Astrocyte of the spinal cord (primary cell): ENCODE measurements at places on chromosomes 4 and X.

GRCh38 chr4:2558301-2558700 lies 21.9 kb downstream of the FAM193A start:
- DNase-seq: no peak

GRCh38 chrX:17809984-17810383 lies 51.1 kb downstream of the RAI2 start:
- DNase-seq: no peak

DNA sequence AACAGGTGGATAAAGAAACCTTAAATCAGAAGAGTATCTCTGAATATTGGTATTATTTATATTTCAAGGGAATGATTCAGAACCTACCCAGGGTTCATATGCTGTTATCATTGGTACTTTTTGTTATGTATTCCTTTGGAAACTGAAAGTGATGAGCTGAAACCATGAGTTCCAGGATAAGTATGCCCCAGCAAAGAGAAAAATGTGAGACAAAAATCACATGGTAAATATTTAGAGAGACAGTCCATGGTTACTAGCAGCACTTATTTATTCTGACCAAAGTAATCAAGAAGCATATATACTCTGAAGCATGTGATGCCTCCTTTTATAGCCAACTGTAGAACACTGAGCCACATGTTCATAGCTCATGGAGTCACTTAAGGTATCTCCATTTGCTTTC lies 277.7 kb downstream of the ARAP2 start:
- no peak for DNase-seq

GRCh38 chrX:15344106-15344505 lies 8.8 kb upstream of the PIGA start:
- no peak for DNase-seq

GRCh38 chrX:31287861-31288260 lies 216.0 kb upstream of the FTHL17 start:
- no peak for DNase-seq

DNA sequence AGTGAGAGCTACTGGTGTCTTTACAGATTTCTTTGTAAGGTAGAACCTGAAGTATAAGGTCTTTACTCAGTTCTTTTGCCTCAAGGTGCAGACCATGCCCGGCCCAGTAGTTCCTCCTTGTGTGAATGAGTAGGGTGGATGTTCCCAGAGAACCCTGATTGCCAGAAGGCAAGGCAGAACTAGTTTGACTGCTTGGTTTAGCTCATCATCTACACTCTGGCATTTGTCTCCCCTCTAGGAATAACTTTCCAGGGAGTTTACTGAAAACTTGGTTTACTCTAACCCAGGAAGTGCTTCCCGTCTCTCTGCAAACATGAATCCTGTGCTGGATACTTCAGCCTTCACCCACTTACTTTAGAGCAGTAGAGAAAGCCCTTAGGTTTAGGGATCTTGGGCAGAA lies 29.1 kb downstream of the MCUB start:
- no peak for DNase-seq

DNA sequence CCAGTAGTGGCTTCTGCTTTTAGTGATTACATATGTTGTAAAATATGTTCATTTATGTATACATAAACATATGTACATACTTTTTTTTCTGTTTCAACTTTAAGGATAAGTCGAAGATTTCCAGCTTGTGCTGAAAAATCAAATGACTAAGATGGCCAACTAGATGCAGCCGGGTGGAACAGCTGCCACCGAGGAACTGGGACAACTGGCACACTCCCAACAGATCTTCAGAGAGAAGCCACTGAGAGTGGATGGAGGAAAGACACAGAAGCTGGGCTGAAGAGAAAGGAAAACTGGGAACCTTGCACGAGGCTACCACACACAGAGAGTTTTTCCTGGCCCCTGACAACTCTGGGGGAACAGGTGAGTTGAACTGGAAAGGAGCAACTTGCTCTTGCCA lies 207.5 kb downstream of the FAM47B start:
- no peak for DNase-seq

GRCh38 chr4:7295911-7296660 lies 103.7 kb downstream of the SORCS2 start:
- DNase-seq: peak; percentile 7

GRCh38 chr4:1763070-1763549 lies 30.0 kb upstream of the FGFR3 start:
- no peak for DNase-seq

DNA sequence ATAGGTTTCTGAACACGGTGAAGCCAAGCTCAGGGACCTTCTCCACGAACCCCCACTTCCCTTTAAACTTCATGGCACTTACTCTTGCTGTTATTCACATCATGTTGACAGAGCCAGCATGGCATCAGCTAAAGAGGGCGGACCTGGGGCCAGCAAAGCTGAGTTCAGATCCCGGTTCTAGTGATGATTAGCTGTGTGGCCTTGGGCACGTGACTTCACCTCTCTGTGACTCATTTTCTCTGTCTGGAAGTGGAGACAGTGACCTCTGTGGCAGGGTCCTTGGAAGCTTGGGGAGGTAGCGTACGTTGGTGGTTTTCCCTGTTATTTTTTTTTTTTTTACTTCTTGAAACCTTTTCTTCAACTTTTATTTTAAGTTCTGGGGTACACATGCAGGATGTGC lies 13.4 kb downstream of the EVC start:
- DNase-seq: no peak

- no peak for DNase-seq
Measured at GRCh38 chr4:85102606-85103005, 136.1 kb upstream of the WDFY3 start.

DNA sequence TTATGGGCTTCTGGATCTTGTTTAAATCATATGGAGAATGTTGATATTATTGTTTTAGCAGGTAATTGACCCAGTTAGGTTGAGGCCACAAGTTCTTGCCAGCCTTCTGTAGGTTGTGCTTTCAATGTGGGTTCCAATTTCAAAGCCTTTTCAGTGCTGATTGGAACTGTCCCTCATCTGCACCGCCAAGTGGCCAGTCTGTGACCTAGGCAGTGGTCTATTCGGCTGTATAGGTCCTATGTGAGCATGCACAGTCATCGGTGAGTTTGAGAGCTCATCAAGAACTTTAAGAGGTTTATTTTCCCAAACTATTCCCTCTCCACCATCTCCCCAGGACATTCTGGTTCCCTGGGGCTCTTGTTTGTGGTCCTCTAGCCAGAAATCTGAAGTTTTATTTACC lies 35.7 kb downstream of the DDX53 start:
- no peak for DNase-seq

DNA sequence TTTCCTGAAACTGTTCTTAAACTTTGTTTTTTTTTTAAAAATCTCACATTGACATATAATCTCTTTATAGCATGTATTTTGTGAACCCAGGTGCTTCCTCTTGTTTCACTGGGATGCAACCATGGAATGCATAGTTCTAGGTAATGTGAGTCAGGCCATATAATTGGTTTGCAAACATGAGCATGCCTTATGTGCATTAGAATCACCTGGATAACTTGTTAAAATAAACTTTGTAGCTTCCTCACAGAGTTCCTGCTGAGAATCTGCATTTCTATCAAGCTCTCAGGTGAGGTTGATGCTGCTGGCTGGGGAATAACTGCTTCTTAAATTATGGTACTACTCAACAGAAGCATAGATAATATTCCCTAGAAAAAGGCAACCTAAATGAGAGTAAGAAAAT lies 940.3 kb upstream of the LCORL start:
- no peak for DNase-seq

DNA sequence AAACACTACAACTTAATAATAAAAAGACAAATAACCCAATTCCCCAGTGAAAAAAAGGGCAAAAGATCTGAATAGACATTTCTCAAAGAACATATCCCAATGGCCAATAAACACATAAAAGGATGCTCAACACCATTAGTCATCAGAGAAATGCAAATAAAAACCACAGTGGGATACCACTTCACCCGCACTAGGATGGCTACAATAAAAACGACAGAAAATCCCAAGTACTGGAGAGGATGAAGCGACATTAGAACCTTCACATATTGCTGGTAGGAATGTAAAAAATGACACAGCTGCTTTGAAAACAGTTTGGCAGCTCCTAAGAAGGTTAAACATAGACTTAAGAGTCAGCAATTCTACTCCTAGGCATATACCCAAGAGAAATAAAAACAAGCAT lies 140.6 kb upstream of the ARX start:
- peak; percentile 74 for DNase-seq

DNA sequence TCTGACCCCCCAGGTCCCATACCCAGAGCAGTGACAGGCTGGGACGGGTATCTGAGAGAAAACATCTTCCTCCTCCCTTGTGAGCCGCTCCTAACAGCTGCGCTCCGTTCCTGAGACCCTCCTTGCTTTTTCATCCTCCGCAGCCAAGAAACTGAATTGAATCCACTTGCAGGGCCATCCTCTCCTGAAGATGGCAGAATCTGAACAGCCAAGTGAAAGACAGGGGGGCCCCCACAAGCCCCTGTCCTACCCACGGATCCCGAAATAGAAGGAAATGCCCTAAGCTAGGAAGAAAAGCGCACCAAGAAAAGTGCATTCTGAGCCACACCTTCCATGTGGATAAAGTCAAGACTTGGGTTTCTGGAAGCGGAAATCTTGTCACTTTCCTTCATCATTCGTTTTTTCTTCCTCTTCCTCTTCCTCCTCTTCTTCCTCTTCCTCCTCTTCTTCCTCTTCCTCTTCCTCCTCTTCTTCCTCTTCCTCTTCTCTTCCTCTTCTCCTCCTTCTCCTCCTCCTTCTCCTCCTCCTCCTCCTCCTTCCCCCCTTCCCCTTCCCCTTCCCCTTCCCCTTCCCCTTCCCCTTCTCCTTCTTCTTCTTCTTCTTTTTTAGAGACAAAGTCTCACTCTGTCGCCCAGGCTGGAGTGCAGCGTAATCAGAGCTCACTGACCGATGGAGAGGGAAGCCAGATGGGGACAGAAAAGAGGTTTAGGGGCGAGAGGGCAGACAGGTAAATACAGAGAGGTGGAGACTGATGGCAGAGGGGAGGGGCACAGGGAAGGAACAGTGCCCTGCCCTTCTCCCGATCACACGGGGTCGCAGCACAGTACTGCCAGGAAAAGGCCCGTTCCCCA lies 86.0 kb upstream of the WWC2 start:
- DNase-seq: no peak

DNA sequence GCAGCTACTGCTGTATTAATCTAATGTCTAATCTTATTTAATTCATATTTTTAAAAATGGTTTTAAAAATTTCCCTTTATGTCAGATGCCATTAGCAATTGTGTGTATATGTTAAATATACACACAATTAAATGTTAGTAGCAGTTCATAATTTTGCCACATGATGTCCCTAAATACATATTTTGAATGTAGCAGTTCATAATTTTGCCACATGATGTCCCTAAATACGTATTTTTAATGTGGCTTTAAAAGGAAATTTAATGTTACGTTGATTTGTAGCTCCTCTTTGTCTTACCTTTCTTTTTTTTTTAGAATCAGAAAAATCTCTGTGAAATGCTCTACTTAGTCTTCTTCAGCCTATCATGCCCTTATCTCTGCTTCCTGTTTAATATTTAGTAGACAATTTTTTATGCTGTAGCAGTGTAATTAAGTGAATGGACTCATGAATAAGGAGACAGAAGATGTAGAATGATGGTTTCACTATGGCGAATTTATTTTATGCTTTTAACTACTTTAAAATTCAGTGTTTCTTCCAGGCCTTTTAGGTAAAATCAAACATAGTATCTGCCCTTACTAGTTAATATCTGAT lies 26.1 kb downstream of the RBM46 start:
- DNase-seq: peak; percentile 50

GRCh38 chrX:22032084-22032483 lies at the start of gene PHEX:
Gene PHEX (plus strand): TSS chrX:22032325. CDS start chrX:22033006, 681 bp downstream.
- DNase-seq: no peak

GRCh38 chr4:169144061-169144600 lies 126.6 kb downstream of the SH3RF1 start:
- no peak for DNase-seq
